ENCODE measurements at places on chromosomes 4 and X.

GRCh38 chr4:54719378-54719777 lies 61.6 kb downstream of the KIT start:
- no peak for DNase-seq

GRCh38 chrX:39581411-39581810 lies 516.3 kb downstream of the BCOR start:
- no peak for DNase-seq

DNA sequence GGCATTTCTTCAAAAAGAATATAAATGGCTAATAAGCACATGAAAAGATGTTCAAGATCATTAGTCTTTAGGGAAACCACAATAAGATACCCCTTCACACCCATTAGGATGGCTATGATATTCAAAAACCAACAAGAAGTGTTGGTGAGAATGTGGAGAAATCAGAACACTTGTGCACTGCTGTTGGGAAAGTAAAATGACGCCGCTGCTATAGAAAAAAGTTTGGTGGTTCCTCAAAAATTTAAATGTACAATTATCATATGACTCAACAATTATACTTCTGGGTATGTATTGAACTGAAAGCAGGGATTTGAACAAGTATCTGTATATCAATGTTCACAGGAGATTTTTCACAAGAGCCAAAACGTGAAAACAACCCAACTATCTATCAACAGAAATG lies 29.4 kb upstream of the NEUROG2 start:
- no peak for DNase-seq

DNA sequence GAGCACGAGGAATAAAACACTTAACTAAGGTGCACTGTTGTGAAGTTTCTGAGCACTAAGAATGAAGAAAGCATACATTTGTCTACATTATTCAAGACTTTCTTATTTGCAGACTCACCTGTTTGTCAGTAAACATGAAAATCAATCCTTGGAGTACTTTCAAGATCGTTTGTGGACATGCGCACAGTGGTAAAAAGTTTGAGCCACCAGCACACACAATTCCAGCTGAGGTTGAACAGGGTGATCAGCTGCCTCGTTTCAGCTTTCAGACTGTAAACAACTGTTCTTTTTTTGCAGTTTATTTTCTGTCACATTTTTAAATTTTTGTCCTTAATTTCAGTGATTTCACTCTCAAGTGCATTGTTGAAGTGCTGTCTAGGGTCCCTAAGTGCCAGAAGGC lies 143.8 kb upstream of the VCX2 start:
- DNase-seq: no peak

DNA sequence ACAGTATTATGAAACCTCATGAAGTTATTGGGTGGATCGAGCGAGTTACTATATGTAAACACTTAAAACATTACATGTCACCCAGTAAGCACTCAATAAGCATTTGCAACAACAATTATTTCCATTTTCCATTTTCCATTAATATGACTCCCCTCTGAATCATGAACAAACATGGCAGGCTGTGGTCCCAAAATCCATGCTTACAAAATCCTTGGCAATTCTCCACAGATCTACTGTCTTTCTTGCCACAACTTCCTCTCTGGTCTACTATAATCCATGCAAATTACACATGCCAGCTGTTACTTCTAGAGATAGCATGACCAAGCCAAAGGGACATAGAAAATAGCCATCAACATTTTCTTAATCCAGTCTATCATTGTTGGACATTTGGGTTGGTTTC lies 22.0 kb downstream of the ASB11 start:
- no peak for DNase-seq

DNA sequence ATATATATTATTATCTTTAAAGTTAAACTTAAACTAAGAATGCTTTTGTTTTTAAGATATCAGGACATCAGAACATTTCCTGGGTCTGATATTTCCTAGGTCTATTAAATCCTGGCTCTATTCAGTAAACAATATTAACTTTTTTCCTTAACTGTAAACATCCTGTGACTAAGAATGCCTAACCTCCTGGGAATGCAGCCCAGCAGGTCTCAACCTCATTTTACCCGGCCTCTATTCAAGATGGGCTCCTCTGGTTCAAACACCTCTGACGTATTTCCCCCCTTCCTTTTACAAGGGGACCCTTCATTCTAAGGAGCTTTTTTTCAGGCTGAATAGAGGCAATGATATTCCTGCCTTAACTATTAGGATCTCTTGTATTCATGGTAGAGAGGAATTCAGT lies 35.8 kb upstream of the DYNLT3 start:
- no peak for DNase-seq

DNA sequence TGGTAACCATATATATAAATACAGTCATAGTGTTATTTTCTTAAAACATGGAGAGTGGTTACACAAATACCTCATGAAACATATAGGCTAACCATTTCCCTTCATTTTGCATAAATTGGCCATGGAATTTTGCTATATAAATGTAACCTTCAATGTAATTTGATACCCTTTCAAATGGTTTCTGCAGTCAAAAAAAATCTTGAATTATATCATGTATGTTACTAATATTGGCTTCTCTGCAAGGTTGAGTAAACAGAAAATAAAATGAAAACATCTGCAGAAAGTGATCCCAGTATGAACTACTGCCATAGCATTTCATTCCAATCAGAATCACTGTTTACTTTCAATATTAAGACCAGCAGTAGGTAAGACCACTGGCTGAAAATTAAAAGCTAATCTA lies 1165.9 kb upstream of the TENM3 start:
- no peak for DNase-seq

DNA sequence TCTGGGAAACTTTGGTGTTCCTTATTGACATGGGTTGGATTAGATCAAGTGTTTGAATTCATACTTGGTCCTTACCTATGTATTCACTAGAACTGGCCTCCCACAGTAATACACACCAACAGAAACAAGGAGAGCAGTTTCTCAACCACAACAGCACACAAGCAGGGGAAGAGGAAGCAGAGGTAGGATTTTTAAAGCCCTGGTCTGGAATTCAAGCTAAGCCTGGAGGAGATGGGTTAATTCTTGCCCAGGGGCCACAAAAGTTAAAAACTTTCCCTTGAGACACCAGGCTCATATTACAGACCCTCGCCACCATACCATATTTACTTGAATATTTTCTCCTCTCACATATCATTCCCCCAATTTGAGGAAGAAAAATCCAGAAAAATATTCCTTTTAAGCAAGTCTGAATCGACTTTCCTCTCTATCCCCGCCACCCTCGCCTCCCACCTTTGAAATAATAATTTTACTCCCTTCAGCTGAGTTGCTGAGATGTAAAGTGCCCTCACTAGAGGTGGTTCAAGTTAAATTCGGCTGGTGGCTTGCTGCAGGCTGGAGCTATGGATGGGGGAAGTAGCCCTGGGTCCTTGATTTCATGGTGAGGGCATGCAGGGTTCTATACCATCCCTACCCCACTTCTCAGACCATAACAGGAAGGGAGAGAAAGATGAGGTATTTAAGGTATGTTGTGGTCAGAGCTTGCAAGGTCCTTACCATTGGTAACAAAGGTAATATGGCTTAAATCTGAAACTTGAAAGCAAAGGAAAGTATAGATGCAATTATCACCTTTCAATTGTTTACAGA lies 440.2 kb downstream of the INPP4B start:
- no peak for DNase-seq

DNA sequence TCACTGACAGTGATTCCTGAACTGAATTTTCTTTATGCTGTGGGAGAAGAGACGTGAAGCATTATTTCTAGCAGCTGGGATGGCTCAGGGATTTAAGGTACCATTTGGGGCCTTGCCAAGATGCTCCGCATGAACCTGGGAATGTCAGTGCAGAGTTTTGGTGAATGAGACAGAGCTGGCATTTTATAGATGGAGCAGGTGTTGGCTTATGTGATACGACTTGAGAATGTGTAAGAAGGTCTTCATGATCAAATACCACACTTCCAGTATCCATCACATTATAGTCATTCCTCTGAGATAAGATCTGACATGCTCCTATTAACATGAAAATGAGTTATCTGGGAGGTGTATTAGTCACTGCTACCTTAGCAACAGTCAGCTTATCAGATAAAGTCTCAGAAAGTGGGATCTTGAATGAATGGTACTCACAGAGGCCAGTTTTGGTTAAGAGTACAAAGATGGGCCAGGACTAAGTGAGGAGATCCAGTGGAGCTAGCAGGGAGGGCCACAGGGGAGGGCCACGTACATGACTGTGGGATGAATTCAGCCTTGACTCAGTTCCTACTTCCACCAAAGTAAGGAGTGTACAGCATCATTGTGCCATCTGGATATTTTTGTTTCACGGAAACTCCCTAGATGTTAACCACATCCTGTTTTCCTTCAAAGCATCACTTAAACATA lies 116.7 kb downstream of the SPCS3 start:
- DNase-seq: peak; percentile 91

DNA sequence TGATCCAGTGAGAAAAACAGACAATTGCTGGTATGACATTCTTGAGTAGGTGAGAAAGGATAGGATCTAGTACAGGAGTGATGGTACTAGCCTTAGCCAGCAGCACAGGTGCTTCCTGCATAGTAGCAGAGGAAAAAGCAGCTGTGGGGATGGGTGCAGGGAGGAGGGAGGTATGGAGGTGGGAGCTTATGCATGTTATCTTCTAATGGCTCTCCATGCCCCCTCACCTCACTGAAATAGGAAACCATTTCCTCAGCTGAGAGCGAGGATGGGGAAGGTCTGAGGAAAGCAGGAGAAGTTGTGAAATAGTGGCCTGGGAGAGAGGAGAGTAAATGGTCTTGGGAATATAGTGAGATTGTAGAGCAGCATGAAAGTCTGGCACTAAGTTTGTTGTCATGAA lies 136.3 kb downstream of the TMEM164 start:
- no peak for DNase-seq

GRCh38 chr4:24742773-24743172 lies 52.6 kb upstream of the SOD3 start:
- DNase-seq: no peak

- peak; percentile 73 for DNase-seq
Observed at GRCh38 chr4:20544645-20545044, 155.6 kb upstream of the PACRGL start.

Measured in foreskin fibroblast (primary cell).